ENCODE measurements at places on chromosomes 13 and 19. TPM values are rescaled to one million over a fixed set of nuclear protein-coding genes. Genes with fewer than 3 reads are reported as not detected.

- no peak for DNase-seq
These were observed 5.4 kb downstream of the LINGO3 start for GRCh38 chr19:2302319-2303210.

DNA sequence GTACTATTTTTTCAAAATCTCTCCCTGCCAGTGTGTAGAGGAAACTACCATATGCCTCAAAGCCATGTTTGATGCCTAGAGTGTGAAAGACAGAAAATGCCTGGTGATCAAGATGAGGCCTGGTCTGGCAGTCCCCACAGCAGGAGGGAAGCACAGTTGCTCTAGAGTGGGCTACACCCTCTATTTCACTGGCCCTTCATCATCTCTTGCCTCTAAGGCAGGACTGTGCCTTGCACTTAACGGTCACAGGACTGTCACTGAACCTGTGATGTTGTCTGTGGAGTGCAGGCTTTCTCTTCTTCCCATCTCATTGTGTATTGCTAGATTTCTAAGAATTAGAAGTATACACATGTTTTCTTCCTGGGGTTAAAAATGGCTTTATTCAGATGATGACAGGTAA is 16.3 kb downstream of the POLR1D start:
- no peak for DNase-seq

DNA sequence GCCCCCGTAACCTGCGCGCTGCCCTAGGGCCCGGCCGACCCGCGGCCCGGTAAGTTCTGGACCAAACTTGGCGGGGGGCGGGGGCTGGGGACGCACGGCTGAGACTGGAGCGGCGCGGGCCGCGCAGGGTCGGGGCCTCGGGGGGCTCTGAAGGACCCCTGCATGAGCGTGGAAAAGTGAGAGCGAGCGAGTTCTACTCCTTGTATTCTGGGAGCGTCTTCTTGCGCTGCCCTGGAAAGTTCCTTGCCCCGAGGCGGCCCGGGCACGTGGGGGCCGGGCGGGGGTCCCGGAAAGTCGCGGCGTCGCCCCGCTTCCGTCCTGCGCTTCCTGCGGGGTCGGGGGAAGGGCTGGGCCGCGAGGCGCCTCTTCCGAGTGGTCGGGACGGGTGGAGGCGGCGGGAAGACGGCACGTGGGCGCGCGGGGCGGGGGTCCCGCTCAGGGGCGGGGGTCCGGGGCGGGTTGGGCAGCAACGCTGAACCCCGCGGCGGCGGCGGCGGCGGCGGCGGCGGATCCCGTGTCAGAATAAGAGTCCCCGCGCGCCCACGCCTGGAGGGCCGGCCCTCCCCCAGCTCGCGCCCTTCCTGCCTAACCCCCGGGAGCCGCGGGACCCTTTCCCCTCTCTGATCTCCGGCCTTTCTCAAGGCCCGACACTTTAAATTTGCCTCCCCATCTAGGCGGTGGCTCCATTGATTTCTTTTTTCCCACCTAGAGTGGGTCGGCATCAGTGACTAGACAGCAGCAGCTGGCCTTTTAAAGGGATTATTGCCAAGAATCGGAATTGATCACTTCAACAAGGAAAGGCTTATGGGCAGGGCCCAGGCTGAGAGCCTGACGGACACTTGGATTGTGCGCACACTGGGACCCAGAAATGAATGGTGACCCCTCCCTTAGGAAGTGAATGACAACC is 749 bp downstream of the GATAD2A start:
- DNase-seq = no peak

The C19orf73 gene
- 1.0 TPM for total RNA-seq

The SYNGR4 gene
- not detected for total RNA-seq
